ENCODE measurements at places on chromosomes 6 and 20.

DNA sequence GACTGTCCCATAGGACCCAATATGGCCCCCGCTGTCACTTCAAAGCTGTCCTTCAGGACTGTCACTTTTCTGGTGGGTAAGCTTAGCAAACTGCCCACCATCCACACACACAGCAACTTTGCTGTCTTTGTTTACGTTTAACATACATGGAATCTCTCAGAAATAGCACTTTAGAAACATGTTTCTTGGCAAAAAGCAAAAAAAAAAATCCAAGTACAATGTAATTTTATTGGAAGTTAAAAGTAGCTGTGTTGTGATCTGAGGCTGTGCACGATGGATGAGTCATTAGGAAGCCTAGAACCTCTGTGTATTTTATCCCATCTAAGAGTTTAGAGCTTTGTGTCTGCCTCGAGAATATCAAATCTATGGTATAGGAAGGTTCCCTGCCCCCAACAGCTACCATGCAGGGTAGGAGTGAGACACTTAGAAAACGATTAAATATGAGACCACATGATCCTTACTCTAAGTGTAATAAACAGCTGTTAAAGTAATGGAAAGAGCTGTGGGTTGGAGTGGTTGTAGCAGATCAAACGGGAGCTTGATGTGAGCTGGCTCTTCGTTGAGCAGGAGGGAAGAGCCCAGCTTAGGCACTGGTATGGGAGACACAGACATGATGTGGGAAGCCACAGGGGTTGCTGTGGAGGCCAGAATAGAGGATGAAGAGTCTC is 119.5 kb downstream of the PLEKHG1 start:
- DNase-seq: no peak

DNA sequence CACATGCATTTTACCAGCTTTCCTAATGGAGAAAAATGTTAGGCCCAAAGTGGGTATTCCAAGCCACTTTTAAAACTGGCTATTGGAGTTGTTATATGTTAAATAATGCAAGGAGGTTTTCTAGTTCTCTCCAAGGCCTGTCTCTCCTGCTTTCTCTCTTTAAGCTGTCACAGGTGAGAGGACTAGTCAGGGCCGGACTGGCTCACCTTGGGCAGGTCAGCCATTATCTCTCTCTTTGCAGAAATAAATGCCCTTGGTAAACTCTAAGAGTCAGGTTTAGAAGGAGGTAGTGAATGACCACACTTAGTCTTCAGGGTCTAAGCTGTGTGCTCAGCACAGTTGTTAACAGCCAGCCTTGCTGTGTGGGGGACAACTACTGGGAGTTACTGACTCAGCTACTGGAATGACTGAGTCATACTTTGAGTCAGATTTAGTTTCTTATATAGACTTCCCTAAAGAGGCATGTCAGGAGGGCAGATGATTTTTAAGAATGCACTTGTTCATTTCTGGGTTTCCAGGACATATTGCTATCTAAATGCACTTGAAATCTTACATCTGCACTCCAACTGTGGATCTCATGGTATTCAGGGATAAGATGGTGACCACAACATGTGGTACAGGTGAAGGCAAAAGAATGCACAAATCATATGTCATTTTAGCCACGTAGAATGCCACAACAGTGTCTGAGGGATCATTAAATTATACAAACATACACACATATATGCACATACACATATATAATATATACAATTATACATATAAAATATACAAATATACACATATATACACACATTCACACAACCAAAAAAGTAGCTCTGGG is 719.4 kb downstream of the EPM2A start:
- peak; percentile 84 for DNase-seq

GRCh38 chr6:126891158-126891557 is 227.3 kb upstream of the RSPO3 start:
- no peak for DNase-seq

- DNase-seq: no peak
Measured at GRCh38 chr6:147506704-147507114, 1.8 kb upstream of the SAMD5 start.

DNA sequence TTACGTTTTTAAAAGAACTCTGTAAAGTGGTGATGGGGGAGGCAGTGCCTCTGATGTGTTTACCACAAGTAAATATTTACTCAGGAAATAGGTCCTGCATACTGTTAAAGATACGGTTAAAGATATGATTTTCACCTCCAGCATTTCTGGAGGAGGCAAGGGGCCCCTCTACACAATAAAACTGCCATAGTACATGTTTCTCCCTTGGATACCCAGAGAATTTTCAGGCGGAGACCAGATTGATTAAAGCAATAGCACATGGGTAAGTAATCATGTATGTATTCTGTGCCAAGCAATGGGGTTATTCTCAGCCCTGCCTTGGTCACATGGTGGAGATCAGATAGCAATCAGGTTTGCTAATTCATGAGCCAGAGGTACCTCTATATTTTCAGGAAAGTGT is 9.6 kb downstream of the RIPOR2 start:
- DNase-seq: no peak

- DNase-seq: peak; percentile 84
Measured at GRCh38 chr6:111411978-111412566, 70.9 kb downstream of the REV3L start.

- peak; percentile 54 for DNase-seq
Measured at GRCh38 chr6:106339334-106340029, 13.9 kb upstream of the ATG5 start.

DNA sequence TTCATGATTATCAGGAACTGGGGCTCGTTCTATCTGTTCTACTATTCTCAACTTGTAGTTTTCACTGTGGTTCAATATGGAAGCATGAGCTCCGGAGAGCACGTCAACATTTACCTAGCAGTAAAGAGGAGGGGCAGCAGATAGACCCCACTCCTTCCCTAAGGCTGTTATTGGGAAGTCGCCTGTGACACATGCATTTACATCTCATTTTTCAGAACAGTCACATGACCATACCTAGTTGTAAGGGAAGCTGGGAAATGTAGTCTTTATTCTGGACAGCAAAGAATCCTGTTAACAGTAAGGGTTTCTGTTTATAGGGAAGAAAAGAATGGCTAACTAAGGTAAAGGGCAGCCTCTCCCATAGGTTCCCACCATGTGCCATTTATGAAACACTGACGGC is 158.3 kb downstream of the ZFP64 start:
- no peak for DNase-seq

DNA sequence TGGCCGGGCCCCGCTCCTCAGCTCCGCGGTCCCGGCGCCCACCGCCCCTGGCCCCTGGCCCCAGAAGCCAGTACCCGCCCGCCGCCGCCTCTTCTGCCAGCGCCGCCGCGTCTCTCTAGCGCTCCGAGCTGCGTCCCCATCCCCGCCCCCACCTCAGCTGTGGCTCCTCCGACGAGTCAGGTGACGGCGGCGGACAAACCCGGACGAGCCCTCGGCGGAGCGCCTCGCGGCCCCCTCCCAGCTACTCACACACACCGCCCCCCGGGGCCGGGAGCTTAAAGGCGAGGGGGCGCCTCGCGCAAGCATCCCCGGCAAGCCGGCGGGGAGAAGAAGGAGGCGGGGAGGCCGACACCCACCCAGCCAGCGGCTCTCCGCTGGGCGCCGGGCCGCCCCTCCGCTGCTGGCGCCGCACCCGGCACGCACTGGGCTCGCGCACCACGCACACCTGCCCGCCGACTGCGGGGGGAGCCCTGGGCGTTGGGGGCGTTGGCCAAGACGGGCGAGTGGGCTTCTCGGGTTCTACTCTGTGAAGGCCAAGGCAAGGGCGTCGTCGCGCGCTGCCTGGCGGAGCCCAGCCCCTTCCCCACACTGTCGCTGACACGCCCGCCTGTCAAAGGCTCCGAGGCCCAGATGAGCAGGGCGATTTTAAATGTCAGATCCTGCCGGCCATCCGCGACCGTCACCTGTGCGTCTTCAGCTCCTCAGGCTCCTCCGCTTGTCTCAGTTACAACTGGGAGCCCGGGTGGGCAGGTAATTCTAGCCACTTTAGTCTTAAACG is at the start of gene SNAP91:
Gene SNAP91, minus strand, starts transcription at position 132 of the 778 bp plus-strand sequence. CDS start 1,174 bp downstream, outside the sequence.
- DNase-seq: no peak

DNA sequence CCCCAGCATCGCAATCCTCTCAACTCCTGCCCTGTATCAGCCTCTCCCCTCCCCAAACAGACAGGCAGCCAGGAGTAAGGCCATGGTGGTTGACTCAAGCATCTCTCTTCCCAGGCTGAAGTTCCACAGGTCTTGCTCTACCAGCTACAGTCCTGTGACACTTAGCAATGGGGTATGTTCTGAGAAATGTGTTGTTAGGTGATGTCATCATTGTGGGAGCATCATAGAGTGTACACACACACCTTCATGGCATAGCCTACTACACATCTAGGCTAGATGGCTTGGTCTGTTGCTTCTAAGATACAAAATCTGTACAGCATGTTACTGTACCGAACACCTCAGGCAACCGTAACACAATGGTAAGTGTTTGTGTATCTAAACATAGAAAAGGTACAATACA is 29.5 kb upstream of the BCAS1 start:
- no peak for DNase-seq

GRCh38 chr6:3196770-3197169 is 30.7 kb downstream of the TUBB2B start:
- DNase-seq: no peak

DNA sequence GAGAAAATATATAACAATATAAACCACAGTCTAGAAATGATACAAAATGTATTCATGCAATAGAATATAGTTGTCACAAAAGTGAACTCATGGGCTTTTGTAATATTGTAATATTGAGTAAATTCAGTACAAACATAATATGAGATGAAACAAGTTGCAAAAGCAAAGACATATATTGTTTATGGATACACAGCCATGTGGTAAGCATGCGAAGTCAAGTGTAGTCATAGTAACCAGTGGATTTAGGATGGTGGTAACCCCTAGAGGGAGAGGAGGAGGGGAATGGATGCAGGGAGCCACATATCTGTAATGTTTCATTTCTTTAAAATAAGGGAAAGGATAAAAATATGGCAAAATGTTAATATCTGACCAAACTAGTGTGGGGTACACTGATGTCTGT is 47.3 kb downstream of the ARMC2 start:
- DNase-seq: no peak

DNA sequence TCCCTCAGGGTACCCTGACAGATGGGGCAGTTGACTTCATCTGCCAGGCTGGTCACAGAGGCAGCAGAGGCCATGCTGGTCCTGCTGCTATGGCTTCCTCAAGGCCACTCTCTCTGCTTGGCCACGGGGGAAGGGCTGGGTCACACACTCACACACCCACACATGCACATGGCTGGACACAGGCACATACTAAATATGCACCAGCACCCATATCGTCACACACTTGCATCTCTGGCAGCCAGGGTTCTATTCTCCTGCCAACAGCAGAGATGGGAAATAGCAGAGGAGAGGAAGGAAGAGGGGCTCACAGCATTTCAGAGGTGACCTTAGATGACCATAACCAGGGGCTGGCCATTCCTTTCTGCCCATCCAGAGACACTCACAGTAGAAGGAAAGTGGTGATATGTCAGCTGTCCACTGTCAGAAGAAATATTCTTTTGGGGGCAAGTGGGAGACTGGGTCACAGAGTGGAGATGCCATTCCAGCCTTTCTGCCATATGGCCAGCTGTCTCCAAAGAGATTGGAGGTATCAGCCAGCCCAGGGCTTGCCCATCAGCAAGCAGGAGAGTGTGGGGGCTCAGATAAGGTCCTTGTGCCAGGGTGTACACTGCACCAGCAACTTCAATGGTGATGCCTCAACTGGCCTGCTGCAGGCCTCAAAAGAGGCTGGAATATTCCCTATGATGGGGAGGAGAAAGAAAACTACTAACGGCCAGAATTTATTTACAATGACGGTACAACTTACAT is at the start of gene TRIM10:
Gene TRIM10, minus strand, starts transcription at position 427 of the 747 bp plus-strand sequence. Its CDS starts 353 bp downstream, at position 74.
- no peak for DNase-seq

GRCh38 chr6:116895935-116896334 is 18.9 kb downstream of the RFX6 start:
- no peak for DNase-seq

GRCh38 chr6:109740787-109741186 is 49.7 kb downstream of the FIG4 start:
- peak; percentile 80 for DNase-seq

GRCh38 chr6:90940812-90941481 is 354.1 kb upstream of the MAP3K7 start:
- DNase-seq: peak; percentile 42

DNA sequence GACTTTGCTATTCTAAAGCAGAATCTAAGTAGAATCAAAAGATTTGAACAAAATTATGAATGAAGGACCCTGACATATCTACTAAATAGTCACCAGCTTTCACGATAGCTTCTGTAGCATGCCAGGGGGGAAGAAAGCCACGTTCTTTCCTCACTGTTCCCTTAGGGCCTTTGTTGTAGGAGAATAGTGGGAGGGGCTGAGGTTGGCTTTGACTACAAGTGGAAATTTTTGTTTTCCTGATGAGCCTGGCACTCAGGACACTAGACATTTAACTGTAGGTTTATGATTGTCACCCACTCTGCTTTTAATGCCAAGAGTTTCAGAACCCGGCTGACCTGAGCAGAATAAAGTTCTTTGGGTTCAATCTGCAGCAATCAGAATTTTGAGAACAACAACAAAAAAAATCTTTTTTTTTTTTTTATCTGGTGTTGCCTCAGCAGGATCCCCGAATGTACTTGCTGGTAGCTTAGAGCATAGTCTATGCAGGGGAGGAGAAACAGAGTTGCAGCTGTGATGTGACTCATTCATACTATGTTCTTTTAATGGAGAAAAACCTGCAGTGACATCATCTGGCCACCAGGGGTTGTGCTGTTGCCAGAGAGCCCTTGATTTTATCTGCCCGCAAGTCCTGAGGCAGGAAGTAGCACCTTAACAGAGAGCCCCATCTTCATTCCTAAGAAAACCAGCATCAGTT is 38.5 kb downstream of the TPD52L1 start:
- DNase-seq: peak; percentile 88

GRCh38 chr6:83221889-83222479 is 28.8 kb downstream of the RWDD2A start:
- DNase-seq: no peak

DNA sequence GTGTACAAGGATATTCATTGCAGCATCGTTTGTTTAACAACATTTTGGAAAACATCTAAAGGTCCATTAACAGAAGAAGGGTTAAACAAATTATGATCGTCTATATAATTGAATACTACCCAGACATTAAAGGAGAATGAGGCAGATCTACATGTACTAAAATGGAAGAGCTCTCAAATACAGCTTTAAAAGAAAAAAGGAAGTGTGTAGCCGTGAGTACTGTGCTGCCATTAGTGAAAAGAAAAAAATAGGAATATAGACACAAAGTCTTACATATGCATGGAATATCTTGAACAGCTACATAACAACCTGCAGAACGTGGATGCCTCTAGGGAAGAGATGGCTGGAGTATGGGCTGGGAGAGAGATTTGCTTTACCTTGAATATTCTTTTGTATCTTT is 37.9 kb downstream of the PRDM1 start:
- DNase-seq: no peak

DNA sequence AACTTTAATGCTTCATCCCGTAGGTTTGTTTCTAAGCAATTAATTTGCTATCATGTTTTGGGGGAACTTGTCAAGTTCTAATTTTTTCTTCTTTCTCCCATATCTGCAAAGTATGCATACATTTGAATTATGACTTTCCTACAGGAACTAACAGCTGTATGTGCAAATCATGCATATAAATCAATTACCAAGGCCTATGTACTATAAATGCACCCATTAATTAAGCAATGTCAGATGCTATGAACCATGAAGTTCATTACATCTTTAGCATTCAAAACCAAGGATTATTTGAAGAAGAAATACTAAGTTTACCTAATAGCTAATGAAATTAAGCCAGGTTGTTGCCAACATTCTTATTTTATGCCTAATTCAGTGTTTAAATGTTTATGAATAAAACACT is 851.3 kb downstream of the TFAP2A start:
- DNase-seq: no peak
